ENCODE measurements at places on chromosomes 7 and 10.

DNA sequence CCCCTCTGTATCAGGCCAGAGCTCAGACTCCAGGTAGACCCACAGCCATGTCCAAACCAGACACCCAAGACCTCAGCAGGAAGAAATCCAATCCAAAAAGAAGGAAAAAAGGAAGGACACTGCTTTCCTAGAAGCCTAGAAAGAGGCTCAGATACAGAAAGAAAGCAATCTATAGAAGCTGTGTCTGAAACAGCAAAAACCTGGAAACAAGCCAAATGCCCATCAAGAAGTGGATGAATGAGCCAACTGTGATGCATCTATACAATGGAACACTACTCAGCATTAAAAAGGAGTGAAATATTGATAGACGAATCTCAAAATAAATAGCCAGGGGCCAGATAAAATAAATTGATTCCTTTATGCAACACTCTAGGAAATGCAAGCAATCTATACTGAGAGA is 31.6 kb downstream of the GRB10 start:
- no peak for ATAC-seq

DNA sequence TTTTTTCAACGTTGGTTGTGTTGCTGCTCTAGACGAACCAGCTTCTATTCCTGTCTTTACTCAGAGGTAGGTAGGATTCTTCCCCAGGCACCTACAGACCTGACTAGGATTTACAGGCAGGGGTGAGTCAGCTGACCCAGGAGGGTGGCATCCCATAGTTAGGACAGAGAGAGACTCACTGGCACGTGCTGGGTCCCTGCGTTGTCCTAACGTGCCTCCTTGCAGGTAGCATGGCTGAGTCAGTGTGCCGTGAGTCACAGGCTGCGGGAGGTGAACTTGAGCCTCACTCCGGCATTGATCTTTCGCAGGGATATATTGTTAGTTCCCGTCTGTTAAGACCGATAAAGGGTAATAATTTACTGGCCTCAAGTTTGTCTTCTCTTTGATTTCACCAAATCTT is 96.5 kb downstream of the PFKFB3 start:
- ATAC-seq, result no peak

GRCh38 chr10:126256864-126257263 is 131.4 kb downstream of the ADAM12 start:
- no peak for ATAC-seq

- no peak for ATAC-seq
Observed at GRCh38 chr10:132141526-132142395, 45.0 kb upstream of the DPYSL4 start.

DNA sequence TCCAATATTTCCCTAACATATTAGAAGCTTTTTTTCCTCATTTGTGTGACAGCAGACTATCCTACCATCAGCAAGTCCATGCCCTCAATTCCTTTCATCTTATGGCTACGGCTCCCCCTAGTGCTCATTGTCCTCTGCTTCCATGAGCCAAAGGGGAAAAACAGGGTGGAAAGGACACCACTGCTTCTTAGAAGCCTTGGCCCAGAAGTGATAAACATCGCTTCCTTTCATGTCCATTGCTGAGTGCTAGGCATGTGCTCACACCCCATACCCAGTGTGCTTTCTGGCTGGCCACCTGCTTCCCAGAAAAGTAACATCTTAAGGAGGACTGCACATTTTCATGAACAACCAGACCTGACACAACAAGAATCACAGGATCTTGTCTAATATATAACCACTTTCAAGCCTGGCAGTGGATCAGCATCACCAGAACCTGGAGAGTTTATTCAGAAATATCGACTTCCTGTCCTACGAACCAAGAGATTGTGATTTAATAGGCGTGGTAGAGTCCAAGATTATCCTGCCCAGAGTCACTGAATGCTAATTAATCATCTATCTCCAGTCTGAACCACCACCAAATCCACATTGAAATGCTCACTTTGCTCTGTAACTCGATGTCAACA is 650.5 kb upstream of the SORCS1 start:
- no peak for ATAC-seq

DNA sequence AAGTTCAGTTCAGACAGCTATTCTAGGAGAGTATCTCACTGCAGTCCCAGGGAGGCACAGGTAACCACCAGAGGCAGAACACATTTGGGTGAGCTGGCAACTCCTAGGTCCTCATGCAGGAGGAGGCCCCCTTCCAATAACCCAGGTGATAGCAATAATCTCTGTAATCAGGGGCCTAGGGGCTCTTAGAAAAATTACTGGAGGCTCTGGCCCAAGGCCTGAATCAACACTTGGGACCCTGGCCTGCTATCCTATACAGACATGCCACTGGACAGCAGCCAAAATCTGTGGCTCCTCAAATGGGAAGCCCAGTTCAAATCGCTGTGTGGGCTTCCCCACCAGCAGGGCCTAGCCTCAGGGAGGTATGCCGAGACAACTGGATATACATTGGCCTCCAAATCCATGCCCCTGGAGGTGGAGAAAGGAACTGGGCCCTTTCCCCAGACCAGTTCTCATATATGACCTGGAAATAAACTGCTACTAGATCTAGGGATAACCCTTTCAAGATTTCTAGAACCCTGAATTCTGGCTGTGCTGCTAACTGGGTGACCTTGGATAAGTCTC is 1.6 kb downstream of the AVPI1 start:
- no peak for ATAC-seq

- no peak for ATAC-seq
Observed at GRCh38 chr10:92432596-92432995, 141.3 kb downstream of the IDE start.

DNA sequence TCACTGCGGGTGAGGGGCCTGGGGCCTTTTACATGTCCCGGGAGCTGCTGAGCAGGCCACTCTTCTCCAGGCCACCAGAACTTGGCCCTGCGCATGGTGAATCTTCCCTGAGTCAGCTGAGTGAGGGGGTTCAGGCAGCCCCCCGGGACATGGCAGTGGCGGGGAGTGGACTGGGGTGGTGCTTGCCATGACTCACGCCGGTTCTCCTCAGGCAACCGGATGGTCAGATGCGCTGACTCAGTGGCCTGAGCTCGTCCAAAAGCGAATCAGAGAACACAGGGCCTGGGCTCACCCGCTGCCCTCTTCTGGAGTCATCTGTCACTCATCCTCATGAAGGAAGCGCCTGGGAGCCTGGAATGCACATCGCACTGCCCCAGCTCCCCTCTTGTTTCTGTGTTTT is 33.5 kb downstream of the HTRA1 start:
- no peak for ATAC-seq

- ATAC-seq, result no peak
Observed at GRCh38 chr7:104497379-104497967, 169.1 kb downstream of the LHFPL3 start.

GRCh38 chr10:95273393-95274312 is 17.1 kb downstream of the PDLIM1 start:
- ATAC-seq, result no peak

DNA sequence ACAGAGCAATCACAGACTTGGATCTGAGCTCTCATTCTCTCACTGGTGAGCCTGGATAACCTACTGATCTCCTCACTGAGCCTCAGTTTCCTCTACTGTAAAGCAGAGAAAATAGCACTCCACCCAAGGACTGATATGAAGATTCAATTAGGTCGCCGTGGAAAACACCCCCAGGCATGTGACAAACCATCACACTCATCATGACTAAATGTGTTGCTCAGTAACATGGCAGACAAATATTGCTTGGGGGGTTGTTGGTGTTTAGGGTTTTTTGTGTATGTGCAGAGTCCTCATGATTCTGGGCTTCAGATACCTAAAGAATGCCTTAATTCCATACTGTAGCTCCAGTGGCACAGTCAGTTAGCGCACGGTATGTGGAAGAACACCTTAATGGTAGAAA is 122.1 kb upstream of the TCF7L2 start:
- ATAC-seq, result no peak

- ATAC-seq, result no peak
Observed at GRCh38 chr7:26046150-26046549, 105.8 kb upstream of the NFE2L3 start.

- ATAC-seq, result peak; percentile 49
Observed at GRCh38 chr10:72834183-72834825, 59.2 kb upstream of the OIT3 start.

- ATAC-seq, result peak; percentile 48
Observed at GRCh38 chr10:62614389-62615157, 189.9 kb upstream of the ADO start.

GRCh38 chr10:22630234-22631174 is 83.9 kb downstream of the PIP4K2A start:
- peak; percentile 76 for ATAC-seq

- ATAC-seq, result no peak
Observed at GRCh38 chr7:55105952-55106351, 87.1 kb downstream of the EGFR start.

DNA sequence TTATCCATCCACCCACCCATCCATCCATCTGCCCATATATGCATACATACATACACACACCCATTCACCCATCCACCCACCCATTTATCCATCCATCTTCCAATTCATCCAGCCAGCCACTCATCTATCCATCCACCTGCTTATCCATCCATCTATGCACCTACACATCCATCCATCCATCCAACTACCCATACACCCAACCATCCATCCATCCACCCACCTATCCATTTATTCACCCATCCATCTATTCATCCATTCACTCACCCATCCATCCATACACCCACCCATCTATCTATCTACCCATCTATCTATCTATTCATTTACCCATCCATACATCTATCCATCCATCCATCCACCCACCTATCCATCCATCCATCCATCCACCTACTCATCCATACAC is 17.3 kb downstream of the TMEM72 start:
- no peak for ATAC-seq

DNA sequence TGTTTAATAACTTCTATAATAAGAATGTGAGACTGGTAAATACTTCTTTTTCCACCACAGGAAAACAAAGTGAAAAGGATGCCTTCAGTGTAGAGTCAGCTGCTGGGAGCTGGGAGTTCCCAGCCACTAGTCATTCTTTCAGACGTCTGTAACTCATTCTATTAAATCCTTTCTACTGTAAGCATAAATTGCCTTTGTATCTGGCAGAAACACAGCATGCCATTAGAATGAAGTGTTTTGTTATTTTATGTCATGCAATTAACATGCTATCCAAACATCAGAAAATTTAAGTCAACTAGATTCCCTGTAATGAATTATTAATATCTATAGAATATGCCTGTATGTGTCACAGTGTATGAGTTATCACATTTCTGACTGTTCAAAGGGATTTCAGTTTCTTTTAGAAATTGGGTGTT is 14.3 kb downstream of the BPGM start:
- peak; percentile 64 for ATAC-seq

GRCh38 chr10:930625-931325 is 730 bp downstream of the LARP4B start:
- ATAC-seq, result no peak

- no peak for ATAC-seq
Observed at GRCh38 chr10:117499248-117500105, 43.1 kb upstream of the EMX2 start.

DNA sequence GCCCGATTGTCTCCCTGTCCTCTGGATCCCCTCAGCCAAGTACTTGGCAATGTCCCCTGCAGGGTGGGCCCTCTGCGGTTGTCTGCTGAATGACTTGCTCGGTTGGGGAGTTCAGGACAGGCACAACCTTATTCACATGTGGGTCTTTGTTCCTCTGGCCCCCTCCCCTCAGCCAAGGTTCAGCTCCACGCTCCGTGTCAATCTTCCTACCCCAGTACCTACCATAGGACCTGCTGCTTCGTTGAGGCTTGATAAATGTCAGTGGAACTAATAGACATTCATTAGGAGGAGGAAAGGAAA is 7.1 kb downstream of the CPA5 start:
- ATAC-seq, result no peak

DNA sequence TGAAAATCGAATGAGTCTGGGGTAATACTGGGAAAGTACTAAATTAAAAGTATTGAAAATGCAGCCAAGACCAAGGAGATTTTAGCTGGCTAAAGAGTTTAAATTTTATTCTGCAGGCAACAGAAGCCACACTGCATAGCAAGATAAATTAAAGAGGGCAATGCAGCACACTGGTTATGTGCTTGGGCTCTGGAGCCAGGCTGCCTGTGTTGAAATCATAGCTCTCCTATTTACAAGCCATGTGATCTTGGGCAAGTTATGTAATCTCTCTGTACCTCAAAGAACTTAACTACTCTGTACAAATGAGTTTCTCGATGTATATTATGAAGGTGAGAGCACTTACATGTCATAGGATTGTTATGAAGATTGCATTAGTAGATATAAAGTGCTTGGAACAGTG is 9.9 kb downstream of the SLC25A13 start:
- ATAC-seq, result no peak

- ATAC-seq, result no peak
Observed at GRCh38 chr7:105060437-105060836, 46.4 kb downstream of the KMT2E start.

DNA sequence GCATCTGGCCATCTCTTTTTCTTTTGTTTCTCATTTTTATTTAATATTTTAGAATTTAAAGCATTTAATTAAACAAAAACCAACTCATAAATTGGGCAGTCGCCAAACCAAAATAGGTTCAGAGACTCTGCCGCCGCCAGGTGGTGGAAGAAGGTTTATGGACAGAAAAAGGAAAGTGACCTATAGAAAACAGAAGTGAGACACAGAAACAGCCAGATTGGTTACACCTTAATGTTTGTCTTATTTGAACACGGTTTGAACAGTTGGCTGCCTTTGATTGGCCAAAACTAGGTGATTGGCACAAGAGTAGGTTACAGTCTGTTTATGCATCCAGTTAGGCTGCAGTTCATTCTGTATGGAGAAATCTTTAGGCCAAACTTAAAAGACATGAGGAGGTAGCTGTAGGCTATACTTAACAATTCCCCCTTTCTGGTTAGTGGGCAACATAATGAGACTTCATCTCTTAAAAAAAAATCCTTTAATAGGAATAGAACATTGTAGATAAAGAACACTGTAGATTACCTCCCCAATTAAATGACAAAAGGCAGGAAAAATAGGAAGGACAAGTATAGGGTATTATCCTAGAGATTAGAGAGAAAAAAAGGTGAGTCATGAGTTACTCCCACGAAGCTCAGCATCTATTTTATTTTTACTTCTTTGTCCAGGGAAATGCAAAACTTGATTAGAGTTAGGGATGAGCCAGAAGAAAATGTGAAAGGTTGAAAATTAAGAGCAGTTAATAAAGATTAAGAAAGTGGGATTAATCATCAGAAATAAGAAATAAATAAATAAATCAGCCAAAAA is 23.9 kb upstream of the CYCS start:
- no peak for ATAC-seq
